ENCODE measurements at places on chromosomes 5 and 9.

DNA sequence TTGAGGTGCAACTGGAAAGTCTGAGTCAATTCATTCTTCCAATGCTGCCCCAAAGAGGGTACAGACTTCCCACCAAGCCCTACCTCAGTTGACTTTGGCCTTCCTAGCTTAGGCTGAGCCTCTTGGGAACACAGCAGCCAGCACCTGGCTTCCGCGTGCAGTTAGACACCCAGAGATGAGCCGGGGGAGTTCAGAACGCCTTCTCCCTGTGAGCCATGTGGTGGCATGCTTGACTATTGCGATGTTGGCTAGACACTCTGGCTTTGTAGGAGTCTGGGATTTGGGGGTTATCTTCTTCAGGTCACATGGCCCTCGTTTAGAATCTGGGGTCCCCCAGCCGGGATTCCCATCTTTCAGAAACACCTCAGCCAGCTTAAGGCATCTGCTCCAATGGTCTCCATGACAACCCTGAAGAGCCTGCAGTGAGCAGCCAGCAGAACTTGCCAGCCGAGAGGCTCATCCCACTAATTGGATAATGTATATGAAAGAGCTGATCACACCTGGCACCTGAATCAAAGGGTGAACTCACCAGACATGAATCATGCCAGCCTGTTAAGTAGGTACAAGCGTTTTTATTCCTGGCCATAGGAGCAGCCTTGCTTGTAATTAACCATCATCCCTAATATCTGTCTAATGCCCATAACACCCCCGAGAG is 167.5 kb downstream of the SYK start:
- DNase-seq, result no peak

- no peak for DNase-seq
Observed at GRCh38 chr5:148966348-148966747, 96.5 kb downstream of the SH3TC2 start.

- DNase-seq, result no peak
Observed at GRCh38 chr5:115941051-115941675, 21.1 kb upstream of the LVRN start.

DNA sequence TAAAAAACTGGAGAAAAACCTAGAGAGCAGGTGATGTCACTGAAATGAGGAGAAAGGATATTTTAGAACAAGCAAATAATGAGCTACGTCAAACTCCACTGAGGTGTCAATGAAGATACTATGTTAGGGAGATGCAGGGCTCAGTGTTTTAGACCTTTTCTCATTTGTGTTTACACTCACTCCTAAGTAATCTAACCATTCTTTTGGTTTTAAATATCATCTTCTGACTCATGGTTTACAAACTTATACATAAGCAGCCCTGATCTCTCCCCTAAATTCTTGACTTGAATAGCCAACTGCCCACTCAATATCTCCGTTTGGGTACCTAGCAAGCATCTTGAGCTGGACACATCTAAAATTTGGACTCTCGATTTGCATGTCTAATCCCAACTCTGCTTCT is 272.4 kb downstream of the MEF2C start:
- no peak for DNase-seq

DNA sequence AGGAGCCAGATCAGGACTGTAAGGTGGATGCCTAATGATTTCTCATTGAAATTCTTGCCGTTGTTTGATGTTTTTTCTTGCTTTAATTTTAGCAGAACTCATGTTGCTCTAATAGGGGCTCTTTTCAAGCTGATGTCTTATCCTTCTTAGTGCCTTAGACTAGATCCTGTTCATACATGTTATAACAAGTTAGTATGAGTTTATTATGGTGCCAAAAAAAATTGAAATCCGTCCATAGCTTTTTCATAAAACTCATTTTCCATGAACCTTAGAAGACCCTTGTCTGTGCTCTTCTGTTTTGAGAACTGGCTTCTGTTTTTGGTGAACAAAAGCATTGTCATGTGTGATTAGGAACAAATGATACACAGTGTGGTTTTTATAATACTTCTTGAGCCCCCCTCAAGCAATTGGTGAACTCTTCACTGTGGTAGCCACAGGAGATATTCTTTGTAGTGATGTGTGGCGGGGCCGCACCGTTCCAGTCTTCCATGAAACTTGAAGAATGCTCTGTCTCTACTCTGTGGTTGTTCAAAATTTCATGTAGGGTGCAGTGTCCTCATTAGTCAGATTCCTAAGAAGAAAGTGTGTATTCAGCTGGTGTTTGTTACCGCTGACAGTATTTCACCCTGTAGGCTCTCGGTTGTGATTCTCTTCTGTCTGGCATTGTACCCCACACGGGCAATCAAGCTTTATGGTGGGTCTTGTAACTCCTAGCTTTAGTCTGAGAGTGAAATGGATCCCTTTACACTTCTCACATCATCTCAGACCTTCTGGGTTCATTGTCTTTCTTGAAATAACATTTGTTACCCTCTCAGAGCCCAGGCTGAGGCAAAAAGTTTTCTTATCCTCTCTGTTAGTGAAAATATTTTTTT is 10.7 kb downstream of the OTULIN start:
- no peak for DNase-seq

DNA sequence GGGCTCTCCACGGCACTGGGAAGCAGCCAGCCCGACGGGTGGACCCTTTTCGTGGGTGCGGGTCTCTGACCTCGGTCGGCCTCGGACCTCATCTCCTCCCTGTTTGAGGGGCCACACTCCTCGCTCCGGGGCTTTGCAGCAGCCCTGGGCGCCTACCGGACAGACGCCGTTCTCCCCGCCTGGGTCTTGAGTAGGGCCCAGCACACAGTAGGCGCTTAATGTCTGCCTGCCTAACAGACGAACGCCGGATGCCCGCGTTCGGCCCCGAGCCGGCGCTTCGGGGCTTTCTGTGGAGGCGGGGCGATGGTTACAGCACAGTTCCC is 842 bp upstream of the GTF3C5 start:
- no peak for DNase-seq

Measured in hematopoietic multipotent progenitor cell treated with erythropoietin and hydrocortisone succinate and interleukin-3 and kit ligand, for 17 days (in vitro differentiated cells).